ENCODE measurements at places on chromosomes 13 and 19. TPM values are rescaled to one million over a fixed set of nuclear protein-coding genes. Genes with fewer than 3 reads are reported as not detected.

The MZT1 gene
- total RNA-seq = 4.8 TPM

The ZNF57 gene
- total RNA-seq = 3.7 TPM

The ZNF415 gene
- total RNA-seq = 0.85 TPM

The DIRAS1 gene
- total RNA-seq = 0.70 TPM

The METTL21C gene
- total RNA-seq = not detected

The MVB12A gene
- 21.0 TPM for total RNA-seq

The SPRED3 gene
- 2.2 TPM for total RNA-seq

The FGF14 gene
- total RNA-seq = not detected

DNA sequence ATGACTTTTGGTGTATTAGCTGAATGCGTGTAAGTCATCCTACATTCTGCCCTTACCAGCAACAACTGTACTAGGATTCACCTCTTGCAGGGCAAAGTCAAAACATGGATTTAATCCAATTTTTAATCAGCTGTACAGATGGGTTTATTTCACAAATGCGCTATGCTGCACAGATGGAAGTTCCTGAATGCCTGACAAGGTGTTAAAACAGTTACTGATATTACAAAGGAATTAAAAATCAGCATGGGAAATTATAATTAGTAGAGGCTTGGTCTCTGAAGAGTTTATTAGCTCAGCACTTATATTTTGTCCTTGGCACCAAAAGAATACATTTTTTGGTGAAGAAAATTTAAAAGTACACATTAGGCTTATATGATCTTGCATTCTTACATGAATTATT is 448.9 kb downstream of the PCDH9 start:
- no peak for DNase-seq
- no peaks in the 10 kb centered on the region for H3K4me1 ChIP-seq
- no peaks in the 10 kb centered on the region for H3K36me3 ChIP-seq

GRCh38 chr13:105904034-105904742 is 631.3 kb downstream of the EFNB2 start:
- no peaks in the 10 kb centered on the region for H3K27me3 ChIP-seq
- peaks cover 13% of the 10 kb centered on the region for H3K4me1 ChIP-seq
- H3K27ac ChIP-seq = no peak overlapping the region
- no peak overlapping the region for H3K4me3 ChIP-seq

GRCh38 chr19:2902590-2903218 is 2.0 kb downstream of the ZNF57 start:
- H3K27me3 ChIP-seq = no peaks in the 10 kb centered on the region
- H3K36me3 ChIP-seq = no peaks in the 10 kb centered on the region
- H3K4me3 ChIP-seq = no peak overlapping the region
- no peak for DNase-seq
- peaks cover 21% of the 10 kb centered on the region for H3K4me1 ChIP-seq

DNA sequence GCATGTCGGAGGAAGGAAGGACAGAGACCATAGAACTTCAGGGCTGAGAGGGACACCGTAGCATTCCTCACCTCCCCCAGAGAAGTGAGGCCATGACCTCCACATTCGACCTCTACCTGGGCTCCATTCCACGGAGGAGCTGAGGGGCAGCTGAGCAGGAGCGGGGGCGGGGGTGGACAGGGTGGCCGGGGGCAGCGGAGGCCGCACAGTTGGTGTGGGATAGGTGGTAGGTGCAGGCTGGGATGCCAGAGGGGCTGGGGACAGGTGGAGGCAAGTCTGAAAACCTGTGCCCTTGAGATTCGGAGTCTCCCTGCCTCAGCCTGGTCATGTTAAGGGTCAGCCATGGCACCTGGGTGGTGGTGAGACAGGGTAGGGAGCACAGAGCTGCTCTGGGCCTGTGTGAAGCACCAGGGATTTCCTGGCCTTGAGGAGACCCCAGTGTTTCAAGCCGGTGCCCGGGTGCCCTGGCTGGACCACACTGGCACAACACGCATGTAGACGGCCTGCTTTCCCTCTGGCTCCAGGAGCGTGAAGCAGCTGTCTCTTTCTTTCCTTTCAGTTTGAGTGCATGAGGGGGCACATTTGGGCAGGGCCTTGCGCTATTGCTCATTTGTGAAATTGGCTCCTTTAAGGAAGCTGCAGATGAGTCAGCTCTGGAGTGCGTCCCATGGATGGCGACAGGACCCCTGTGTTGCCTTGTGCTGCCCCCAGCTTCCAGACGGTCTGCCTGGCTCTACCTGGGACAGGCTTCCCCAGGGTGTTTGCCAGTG is 51.8 kb downstream of the TSSK6 start:
- H3K4me3 ChIP-seq = no peak overlapping the region
- peak overlapping the region; percentile 95 for H3K27ac ChIP-seq
- no peak for DNase-seq
- peaks cover 41% of the 10 kb centered on the region for H3K36me3 ChIP-seq

- no peaks in the 10 kb centered on the region for H3K4me1 ChIP-seq
- no peaks in the 10 kb centered on the region for H3K27me3 ChIP-seq
- DNase-seq = no peak
- no peaks in the 10 kb centered on the region for H3K36me3 ChIP-seq
- H3K4me3 ChIP-seq = no peak overlapping the region
- H3K27ac ChIP-seq = no peak overlapping the region
Observed at GRCh38 chr13:66974174-66974573, 256.0 kb downstream of the PCDH9 start.

DNA sequence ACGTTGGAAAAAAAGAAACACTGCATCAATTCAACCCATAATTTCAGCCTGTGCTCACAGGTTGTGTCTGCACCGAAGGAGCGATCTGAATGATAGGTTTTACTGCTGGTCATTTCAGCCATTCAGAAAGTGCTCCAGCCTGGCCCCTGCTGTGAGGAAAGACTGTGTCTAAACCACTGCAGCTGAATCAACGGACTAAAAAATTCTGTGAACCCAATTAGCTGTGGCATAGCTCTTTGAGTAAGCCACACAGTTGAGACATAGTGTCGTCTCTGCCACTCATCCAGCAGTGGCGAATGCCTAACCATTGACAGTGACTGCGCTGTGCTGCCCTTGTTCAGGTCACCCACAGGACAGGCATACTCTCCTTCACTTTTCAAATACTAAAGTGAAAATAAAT is 179.8 kb downstream of the COG6 start:
- DNase-seq = no peak
- no peaks in the 10 kb centered on the region for H3K4me1 ChIP-seq
- H3K27me3 ChIP-seq = no peaks in the 10 kb centered on the region

DNA sequence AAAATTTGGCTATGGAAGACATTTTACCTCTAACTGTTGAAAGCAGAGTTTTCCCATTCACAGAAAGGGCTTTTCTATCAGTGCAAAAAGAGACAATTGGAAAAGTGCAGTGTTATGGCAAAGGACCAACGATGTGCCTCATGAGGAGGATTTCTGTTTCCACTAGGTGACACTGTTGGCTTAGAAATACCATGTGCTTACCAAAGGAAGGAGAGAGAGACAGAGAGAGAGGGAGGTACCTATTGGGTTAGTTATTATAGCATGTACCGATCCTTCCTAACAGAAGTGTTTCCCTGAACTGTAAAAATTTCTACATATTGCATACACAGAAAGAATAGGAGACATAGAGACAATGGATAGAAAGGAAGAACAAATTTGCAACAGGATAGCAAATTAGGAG is 23.9 kb upstream of the PSG4 start:
- no peaks in the 10 kb centered on the region for H3K36me3 ChIP-seq
- H3K27ac ChIP-seq = no peak overlapping the region
- no peaks in the 10 kb centered on the region for H3K4me1 ChIP-seq
- no peak overlapping the region for H3K4me3 ChIP-seq
- H3K27me3 ChIP-seq = peaks cover 3% of the 10 kb centered on the region

GRCh38 chr13:110006304-110006703 is 219.9 kb upstream of the IRS2 start:
- no peaks in the 10 kb centered on the region for H3K36me3 ChIP-seq
- DNase-seq = no peak
- no peaks in the 10 kb centered on the region for H3K27me3 ChIP-seq
- no peak overlapping the region for H3K4me3 ChIP-seq
- no peaks in the 10 kb centered on the region for H3K4me1 ChIP-seq
- no peak overlapping the region for H3K27ac ChIP-seq

All from T-cell (primary cell).